Nephron progenitor cell (in vitro differentiated cells): ENCODE measurements at places on chromosomes 1 and 21.

- DNase-seq, result peak; percentile 78
Observed at GRCh38 chr1:156625436-156626078, 6.3 kb downstream of the HAPLN2 start.

GRCh38 chr1:62175568-62176179 lies 19.0 kb upstream of the L1TD1 start:
- DNase-seq, result peak; percentile 58

GRCh38 chr1:176904057-176904751 lies 260.3 kb downstream of the ASTN1 start:
- no peak for DNase-seq

- peak; percentile 85 for DNase-seq
Observed at GRCh38 chr1:226679853-226680516, 59.1 kb downstream of the ITPKB start.

GRCh38 chr1:924656-925560 lies 1.2 kb downstream of the SAMD11 start:
- DNase-seq, result peak; percentile 72

GRCh38 chr1:223337174-223337869 lies 26.7 kb downstream of the SUSD4 start:
- no peak for DNase-seq

DNA sequence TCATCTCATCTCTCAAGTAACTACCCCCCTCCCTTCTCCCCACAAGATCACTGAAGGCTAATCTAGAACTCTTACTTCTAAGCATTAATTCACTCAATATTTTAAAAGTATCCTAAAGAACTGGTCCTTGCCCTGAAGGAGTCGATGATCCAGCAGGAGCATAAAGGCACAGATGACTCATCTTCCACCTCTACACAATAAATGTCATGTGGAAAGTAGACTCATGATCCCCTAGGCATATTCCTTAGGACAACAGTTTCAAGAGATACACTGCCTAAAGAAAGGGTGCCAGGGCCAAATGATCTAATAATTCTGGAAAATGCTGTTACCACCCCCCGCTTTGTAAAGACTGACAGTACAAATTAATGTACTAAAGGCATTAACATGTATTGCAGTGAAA lies 85.8 kb upstream of the DIRAS3 start:
- no peak for DNase-seq

GRCh38 chr1:171644805-171645483 lies 7.5 kb downstream of the MYOC start:
- DNase-seq, result peak; percentile 77

DNA sequence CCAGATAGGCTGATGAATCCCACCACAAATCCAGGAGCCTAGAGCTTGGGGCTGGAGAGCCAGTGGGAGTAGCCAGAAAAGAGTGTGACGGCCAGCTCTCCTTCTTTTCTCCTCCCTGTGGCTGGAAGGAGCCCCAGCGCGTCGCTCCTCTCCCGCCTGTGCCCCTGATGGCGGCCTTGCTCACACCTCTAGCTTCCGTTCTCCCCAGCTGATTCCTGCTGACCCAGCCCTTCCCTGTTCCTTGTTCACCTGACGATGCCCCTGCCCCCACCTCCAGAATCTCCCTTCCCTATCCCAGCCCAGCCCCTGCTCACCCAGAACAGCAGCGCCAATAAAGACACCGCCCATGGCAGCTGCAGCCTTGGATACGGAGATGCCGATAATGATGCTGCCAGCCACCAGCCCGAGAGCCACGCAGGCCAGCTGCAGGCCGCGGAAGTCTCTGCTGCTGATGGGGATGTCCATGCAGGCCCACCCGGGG lies 656 bp downstream of the KNCN start:
- DNase-seq, result no peak

DNA sequence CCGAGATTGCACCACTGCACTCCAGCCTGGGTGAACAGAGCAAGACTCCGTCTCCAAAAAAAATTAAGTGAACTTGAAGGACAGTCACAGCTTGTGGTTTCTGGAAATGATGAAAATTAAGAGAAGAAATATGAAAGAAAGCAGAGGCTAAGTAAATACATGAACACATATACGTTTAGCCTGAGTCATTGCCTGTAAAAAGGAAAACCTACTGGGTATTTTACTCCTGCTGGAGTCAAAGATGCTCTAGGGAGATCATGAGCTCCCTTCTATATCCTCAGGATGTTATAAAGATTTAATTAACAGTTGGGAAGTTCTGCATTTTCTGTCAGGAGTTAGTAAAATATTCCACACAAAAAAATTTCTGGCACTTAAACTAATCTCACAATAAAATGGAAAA lies 43.5 kb upstream of the TTC39A start:
- DNase-seq, result no peak

DNA sequence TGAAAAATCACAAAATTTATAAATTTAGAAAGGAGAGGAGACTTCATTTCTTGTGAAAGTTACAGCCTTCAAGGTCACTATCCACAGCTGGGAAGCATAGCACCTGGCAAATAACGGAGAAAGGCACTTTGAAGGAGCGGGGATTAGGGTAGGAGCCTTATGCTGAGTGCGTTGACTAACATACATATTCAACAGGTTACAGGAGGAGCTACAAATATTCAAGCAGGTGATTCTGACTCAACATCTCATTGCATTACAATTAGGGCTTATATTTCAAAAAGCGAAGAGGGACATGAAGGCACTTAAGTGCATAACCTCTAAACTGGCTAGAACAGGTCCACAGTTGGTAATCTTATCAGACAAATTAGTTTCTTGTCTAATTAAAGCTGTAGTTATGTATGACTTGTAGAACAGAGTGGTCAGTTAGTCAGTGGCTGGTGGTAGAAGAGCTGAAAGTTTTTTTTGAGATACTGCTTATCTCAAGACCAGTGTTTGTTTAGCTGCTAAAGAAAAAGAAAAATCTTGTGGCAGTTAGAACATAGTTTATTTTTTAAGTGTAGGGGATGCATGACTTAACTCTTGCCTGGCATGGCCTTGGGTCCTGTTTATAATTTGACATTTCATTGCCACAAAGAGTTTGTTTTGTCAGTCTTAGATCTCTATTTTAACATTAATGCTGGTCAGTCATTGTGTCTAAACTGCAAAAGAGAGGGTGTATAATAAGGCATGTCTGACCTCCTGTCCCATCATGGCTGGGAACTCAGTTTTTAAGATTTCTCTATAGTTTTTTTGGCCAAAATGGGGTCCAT lies 311.5 kb downstream of the DUSP10 start:
- DNase-seq, result no peak

GRCh38 chr1:190936337-190936736 lies 458.7 kb upstream of the BRINP3 start:
- DNase-seq, result no peak

GRCh38 chr1:211589782-211590721 lies 11.1 kb upstream of the SLC30A1 start:
- no peak for DNase-seq

- no peak for DNase-seq
Observed at GRCh38 chr1:116488071-116488470, 82.8 kb downstream of the CD58 start.

DNA sequence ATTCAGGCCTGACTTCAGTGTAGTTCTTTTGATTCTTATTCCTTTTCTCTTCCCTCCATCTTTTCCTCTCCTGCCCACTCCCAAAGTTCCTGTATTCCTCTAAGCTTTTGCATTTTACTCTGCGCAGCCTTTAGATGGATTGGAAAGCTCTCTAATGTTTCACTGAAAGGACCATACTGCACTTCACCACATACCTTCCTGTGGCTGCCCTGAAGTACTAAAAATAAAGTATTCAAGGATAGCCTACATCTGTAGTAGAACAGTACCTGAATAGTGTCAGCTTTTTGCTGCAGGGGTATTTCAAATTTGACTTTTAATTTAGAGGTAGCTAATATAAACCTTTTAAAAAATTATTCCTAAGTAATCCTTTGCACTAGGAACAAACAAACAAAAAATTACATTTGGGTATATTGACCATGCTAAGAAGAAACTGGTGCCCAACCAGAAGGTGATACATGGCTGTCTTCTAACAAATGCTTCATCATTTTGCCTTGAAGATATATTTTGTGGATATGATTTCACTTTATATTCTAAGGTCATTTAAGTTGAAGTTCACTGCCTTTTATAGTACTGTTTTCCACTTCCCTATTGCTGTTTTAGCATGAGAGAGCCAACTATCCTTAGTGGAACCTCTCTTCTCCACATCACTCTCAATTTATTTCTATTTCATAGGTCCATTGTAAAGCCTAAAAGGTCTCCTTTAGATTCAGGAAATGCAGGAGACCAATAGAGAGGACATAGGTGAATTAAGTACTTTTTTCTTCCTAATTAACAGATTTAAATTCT lies 22.8 kb downstream of the FAM20B start:
- no peak for DNase-seq

DNA sequence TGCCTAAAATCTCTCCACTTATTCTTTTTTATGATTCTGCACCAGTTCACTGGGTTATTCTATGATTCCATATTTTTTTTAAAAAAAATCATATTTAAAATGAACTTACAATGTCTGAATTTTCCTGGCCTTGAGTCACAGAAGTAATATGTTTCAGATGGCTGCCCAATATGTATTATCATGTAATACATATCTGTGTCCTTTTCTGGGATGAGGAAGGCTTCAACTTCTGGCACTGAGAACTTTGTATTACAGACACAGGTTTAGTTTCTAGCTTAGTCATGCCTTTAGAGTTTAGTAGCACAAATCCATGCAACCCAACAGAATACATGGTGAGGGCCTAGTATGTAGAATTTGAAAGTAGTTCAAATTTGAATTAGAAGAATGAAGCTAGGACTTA lies 7.8 kb upstream of the HSD17B7 start:
- DNase-seq, result no peak

DNA sequence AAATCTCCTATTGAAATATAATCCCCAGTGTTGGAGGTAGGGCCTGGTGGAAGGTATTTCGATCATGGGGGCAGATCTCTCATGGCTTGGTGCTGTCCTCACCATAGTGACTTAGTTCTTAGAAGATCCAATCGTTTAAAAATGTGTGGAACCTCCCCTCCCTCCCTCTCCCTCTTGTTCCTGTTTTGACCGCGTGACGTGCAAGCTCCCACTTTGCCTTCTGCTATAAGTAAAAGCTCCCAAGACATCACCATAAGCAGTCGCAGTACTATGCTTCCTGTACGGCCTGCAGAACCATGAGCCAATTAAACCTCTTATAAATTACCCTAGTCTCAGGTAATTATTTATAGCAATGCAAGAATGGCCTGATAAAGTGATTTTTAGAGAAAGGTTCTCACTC lies 10.9 kb upstream of the RGS2 start:
- DNase-seq, result no peak

- no peak for DNase-seq
Observed at GRCh38 chr1:1232208-1232795, at the start of gene B3GALT6. Gene B3GALT6 (plus strand): TSS chr1:1232237. CDS start chr1:1232279, 42 bp downstream.

- no peak for DNase-seq
Observed at GRCh38 chr1:67844988-67845387, 11.7 kb upstream of the GNG12 start.

DNA sequence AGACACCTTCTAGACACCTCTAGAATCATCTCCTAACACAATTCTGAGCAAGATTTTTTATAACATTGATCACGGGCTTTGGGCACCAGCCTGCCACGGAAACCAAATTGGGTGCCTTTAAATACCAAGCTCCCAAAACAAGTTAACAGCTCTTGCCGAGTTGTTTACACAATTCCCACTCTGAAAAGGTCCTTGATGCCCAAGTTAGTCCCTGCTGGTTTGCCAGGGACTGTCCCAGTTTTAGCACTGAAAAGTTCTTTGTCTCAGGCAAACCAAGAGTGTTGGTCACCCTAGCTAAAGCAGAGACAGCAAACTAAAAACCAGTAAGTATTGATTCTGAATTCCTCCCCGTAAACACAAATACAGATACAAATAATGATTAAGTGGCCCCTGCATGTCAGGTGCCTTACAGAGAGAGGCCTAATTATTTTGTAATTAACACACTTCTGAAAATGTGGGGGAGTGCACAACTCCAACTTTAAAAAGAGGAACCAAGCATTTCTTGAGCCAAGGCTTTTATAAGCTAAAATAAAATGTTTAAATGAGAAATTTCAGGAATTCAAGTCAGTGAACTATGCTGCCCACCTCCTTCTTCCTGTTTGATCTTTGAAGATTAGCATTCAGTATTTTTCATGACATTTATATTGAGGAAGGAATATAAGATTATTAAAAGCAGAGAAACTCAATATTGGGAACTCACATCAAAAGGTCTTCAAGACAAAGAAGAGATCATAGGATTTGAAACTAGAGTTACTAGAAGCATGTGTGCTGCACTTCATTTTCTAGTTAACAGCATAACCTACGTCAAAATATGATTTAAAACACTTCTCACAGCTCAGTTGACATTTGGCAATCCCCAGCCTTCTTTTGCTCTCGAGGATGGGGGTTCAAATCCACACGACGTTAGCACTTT lies 9.0 kb upstream of the UBE2U start:
- DNase-seq, result no peak

- DNase-seq, result peak; percentile 12
Observed at GRCh38 chr1:1073743-1074587, at the start of gene RNF223. Gene RNF223 (minus strand): TSS chr1:1074306. CDS start chr1:1072566, 1,740 bp downstream.

GRCh38 chr1:154342836-154343472 lies 17.6 kb downstream of the ATP8B2 start:
- no peak for DNase-seq

DNA sequence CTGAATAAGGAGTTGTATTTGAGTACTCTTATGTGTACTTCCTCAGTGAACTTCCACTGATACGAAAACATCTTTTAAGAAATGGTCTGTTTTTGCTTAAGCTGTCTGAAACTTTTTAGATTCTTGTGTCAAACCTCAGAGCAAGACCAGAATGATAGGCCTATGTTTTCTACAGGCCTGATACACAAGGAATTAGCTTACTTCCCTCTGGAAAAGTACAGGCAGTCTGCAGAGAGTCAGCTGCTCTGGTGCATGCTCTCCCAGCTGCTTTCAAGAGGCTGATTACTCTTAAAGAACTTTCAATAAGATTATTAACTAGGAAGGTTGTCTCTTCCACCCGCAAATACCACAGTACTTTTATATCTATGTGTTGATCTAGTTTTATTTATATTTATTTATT lies 9.5 kb downstream of the SNX27 start:
- DNase-seq, result no peak

- DNase-seq, result peak; percentile 52
Observed at GRCh38 chr1:109113590-109114341, at the start of gene ELAPOR1. Gene ELAPOR1 (plus strand): TSS chr1:109114115. CDS start chr1:109114184, 69 bp downstream.

GRCh38 chr1:4002741-4003140 lies 102.7 kb upstream of the C1orf174 start:
- DNase-seq, result no peak

DNA sequence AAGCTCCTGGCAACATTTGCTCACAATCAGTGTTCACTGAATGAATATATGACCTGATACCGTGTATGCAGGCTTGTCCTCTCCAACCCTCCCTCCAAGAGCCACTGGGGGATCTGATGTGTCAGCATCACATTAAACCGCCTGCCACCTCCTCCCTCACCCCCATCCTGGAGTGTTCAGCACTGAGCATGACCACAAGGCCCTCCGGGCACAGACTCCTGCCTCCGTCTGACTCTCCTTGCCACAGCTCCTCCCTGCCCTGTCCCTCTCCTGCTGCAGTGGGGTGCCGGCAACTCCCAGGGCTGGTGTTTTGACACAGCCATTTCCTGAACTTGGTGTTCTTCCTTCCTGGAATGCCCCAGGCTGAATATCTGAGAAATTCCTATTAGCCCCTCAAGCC lies 136.7 kb downstream of the FCRL5 start:
- DNase-seq, result no peak

DNA sequence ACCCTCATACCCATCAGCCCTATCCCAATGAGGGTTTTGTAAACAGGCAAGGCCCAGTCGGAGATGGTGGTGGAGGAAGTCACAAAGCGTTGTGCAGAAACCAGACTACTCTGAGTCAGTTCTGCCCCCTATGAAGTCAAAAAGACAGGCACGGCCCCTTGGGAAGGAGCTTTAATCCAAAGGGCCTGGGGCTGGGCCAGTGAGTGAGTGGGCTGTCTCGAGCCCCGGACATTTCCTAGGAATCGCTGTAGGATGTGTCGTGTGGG lies 442 bp upstream of the AHCYL1 start:
- DNase-seq, result no peak
